Stimulated activated naive CD8-positive, alpha-beta T cell treated with anti-CD3 and anti-CD28 coated beads, Interleukin-15, Interleukin-2, amounts not matched to agents 100 U/mL and 50 U/mL, for 24 hours (primary cell): ENCODE measurements at places on chromosomes 6 and 20.

DNA sequence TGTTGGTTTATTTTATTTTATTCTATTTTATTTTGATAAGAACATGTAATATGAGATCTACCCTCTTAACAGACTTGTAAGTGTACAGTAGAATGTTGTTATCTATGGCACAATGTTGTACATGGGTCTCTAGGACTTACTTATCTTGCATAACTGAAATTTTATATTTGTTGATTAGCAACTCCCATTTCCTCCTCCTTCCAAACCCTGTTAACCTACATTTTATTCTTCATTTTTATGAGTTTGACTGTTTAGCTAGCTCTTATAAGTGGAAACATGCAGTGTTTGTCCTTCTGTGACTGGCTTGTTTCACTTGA is 37.9 kb upstream of the BCAS1 start:
- DNase-seq, result no peak

DNA sequence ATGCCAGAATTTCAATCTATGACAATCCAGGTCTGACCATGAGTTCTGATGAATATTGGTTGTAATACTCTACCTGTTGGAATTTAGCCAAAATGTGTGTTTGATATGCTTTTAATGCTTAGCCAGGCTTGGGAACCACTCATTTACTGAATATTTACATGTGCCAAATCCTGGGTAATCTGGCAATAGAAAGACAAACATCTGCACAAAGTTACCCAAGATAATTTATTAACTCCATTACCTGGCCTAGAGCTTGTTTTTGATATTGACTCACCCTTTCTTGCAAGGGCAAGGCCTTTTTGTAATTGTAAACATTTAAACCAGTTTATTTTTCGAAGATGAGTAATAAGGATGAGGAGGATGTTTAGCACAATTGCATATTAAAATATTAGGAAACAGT is 13.5 kb upstream of the CD2AP start:
- DNase-seq, result no peak

GRCh38 chr6:5723841-5724691 is 282.7 kb downstream of the NRN1 start:
- DNase-seq, result peak; percentile 31

GRCh38 chr6:7413151-7413823 is 23.7 kb downstream of the RIOK1 start:
- no peak for DNase-seq

DNA sequence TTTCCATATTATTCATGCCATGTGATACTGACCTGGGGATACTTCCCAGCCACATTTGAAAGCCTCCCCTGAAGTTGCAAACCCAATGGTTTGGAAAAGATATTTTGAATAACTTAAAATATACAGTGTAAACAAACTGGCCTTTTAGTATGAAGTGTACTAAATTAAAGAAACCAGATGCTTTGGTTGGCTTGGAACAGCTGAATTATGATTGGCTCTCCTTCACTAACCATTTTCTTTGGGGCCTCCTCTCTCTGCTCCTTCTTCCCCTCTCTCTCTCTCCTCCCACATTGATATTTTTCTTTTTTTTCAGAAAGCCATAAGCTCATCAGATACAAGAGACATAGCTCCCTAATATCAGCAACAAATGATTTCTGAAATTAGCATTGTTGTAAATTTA is 166.6 kb downstream of the MTFR2 start:
- no peak for DNase-seq

- DNase-seq, result no peak
Measured at GRCh38 chr6:108944071-108944470, 95.8 kb downstream of the ARMC2 start.

DNA sequence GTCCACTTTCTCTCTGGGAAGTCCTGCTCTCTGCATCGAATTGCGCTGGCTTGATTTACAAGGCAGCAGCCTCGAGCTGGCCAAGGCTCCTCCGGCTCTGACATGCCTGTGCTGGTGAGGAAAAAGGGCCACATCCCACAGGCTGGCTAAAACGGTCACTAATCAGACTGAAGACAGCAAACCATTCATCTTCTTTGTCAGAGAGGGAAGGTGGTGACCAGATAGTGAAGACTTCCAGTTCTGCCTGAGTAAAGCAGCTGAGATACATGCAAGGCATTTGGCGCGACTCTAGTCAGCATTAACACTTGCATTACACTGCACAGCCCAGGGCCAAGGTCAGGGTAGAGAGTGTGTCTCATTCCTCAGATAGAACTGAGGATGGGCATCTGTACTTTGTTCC is 203.2 kb upstream of the MAP3K7 start:
- no peak for DNase-seq

GRCh38 chr6:74166849-74167248 is 470.8 kb downstream of the CD109 start:
- no peak for DNase-seq

DNA sequence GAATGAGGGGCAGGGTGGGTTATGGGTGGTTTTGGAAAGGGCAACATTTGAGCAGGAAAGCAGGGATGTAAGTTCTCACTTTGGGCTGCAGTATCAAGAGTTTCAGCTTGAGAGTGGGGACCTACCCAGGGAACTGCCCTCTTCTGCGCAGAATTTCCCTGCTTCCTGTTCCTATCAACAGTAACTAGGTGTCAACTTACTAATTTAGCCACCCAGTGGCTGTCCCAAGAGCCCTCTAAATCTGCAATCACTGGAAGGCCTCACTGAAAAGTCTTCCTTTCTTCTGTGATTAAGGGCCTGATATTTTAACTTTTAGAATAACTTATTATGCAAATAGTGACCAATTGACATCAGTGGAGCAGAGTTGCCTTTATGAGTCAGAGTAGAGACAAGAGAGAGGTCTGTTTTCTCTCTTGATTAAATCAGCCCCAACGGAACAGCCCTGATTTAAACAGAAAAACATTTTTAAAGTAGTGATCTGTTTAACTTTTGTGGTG is 118.2 kb upstream of the RIPOR2 start:
- DNase-seq, result no peak

DNA sequence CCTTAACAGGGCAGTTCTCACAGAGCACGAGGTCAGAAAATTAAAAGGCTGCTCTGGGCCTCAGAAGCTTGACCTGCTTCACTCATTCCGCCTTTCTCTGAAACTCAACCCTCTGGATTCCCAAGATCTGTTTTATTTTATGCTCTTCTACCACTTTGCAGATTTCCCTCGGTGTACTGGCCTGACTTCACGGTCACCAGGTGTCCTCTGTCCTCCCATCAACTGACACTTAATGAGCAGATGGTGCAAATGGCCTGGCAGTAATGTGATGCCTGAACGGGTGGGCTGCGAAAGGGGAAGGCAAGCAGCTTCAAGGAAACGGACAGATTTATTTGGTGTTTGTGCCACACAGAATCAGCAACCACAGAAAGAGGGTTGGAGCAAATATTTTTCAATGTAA is 169.7 kb upstream of the TFAP2D start:
- no peak for DNase-seq

DNA sequence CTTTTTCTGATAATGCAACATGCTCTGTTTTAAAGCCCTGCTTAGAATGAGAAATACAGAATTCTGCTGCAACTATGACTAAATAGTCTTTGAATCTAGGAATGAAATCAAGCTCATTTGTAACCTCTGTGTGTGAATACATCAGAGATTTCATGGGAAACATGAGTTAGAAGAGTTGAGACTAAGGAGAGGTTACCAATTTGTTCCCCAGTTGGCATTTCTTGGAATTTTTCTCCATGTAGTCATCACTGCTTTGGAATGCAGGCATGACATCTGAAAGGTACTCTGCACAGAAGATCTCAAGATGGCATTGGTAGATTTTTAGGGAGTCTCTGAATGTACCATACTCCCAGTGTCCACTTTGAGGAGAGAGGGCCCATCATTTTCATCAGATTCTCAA is 237.2 kb downstream of the TFAP2A start:
- no peak for DNase-seq

- no peak for DNase-seq
Measured at GRCh38 chr20:50376179-50376887, 133.8 kb upstream of the PTPN1 start.

DNA sequence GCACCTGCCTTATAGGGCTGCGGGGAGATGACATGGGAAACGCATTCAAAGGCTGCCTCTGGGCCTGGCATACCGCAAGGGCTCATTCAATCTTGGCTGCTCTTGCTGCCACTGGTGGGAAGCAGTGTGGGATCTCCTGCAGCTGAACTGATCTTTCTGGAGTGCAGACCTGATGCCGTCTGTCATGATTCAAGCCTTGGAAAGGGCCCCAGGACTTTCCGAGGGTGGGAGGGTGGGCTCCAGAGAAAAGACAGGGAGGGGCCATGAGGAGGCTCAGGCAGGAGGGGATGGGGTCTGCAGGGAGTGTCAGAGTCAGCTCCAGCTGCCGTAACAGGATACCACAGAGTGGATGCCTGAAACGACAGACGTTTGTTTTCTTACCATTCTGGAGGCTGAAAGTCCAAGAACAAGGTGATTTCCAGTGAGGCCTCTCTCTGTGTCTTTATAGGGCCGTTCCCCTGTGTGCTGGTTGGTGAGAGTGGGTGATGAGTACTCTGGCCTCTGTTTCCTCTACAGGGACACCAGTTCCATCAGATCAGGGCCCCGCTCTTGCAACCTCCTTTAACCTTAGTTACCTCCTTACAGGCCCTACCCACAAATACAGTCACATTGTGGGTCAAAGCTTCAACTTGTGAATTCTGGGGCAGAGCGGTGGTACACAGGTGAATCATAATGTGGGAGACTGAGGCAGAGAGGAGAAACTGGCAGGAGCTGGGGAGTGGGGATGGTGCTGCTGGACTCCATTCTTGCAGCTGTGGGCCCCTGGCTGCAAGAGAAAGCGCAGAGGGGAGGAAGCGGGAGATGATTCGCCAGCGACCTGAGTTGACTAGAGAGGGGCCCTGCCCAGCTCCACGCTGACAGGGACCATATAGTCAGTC is 148.4 kb downstream of the SYCP2 start:
- no peak for DNase-seq

DNA sequence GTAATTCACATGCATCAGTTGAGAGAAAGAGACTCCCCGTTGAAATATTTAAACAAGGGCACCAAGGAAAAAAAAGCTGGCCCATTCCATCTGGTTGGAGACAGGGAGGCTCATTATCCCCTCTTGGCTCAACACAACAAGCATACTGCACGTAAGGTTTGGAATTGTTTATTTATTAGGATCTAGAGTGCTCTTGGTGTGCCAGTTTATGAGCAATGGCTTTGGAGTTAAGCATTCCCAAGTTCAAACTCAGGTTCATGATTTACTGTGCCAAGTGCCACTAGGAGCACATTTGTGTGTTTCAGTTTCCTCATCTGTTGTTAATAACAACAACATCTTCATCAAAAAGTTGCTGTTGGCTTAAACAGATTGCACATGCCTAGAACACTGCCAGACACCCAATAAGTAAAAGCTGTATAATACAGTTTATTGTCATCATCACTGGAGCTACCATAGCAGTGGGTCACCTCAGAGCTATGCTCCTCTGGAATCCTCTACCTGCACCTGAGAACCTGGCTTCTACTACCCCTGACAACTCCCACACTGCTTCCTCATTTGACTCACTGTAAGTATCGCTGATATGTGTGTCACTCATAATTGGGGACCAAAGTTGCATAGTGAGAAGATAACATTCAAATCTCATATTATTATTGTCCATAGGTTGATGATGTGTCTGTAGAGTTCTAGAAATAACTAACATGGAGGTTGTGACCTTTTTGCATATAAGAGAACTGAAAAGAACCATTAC is 5.4 kb downstream of the SLC17A3 start:
- no peak for DNase-seq

GRCh38 chr20:4953881-4954280 is 47.4 kb downstream of the SLC23A2 start:
- DNase-seq, result no peak

DNA sequence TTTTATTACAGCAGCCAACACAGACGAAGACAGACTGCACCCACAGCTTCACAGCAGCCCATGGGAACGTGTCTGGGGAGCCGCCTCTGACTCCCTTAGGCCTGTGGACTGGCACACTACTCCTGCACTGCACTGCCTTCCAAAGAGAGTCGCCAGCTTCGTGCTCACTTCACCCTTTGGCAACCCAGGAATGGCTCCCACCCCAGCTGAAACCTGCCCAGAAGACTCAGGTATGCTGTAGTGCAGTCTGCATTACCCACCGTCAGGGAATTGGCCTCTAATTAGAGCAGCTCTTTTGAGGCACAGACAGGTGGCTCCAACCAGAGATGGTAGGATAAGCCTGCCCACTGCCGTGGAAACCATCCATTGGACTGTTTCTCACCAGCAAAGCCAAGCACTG is 39.9 kb upstream of the FRMD1 start:
- DNase-seq, result no peak

DNA sequence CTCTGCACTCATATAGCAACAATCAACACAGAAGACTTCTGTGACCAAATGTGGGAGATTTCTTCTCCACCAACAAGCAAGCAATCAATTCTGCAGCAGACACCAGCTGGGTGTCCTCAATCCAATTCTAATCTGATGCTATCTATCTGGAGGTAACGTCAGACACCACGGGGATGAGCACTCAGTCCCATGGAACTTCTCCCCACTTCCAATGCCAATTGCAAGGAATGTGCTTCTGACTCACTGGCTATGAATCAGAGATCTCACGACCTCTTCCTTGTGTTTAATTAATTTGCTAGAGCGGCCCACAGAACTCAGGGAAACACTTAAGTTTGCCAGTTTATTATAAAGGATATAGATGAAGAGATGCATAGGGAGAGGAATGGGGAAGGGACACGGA is 103.5 kb upstream of the SIRPG start:
- DNase-seq, result no peak

DNA sequence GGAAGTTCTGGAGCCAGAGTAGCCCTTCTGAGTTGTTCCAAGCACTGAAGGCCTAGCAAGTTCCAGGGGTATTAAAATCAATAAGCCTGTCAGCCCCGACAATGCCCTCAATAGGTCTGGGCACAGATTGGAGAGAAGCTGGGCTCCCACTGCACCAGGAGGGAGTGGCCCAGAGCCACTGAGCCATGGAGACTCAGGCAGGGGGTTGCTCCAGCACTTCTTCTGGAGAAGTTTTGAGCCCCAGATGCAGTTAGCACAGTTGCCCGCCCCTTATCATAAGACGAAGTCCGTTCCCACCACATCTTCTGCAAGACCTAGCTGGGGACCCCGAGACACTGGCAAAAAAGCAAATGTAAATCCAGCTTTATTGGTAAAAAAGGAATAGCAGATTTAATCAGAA is 13.0 kb downstream of the DEFB132 start:
- DNase-seq, result no peak

DNA sequence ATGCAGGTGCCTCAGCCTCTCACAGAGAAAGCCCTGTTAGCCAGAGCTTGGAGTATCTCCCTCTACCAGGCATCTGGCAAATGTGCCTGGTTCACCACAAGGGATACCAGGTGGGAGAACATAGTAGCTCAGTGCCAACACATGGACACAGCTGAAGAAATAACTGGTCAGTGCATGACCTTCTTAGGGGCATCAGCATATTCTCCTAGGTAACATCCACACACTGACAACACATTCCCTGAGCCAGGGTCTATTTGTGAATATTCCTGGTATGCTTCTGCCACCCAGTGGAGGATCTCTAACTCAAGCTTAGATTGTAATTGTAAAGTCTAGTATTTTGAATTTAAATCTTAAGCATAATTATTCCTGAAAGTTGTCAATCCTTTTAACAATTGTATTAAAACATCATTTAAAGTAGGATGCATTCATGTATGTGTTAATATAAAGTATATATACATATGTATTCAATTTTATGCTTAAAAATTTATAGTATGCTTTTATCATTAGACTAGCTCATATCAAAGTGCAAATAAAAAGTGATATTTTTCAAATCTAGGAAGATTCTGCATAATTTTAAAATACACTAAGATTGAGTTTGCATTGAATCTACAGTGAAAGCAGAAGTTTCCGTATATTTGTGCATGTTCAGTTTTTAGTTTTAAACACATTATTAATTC is 45.3 kb upstream of the COL21A1 start:
- no peak for DNase-seq
